ENCODE measurements at places on chromosomes 7 and 10.

DNA sequence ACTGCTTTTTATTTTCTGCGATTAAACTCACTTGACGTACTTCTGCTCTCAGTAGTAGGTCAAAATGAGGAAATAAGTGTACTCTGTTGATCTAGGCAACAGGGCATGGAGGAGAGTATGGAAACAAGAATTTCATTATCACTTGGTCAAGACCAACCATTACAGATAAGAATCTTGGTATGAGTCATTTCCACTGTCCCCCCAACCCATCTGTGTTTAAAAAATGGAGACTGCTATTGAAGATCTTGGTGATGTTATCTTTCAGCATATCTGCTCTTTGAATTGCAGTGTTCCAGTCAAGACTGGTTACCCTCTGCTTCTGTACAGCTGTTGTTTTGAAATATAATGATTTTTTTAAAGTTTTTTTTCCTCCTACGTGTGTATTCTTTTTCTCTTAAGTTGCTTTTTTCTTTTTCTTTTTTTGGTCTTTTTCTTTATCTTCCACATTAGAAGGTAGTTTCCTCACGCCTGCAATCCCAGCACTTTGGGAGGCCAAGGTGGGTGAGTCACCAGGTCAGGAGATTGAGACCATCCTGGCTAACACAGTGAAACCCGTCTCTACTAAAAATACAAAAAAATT is 11.7 kb downstream of the STAM start:
- no peak for DNase-seq

DNA sequence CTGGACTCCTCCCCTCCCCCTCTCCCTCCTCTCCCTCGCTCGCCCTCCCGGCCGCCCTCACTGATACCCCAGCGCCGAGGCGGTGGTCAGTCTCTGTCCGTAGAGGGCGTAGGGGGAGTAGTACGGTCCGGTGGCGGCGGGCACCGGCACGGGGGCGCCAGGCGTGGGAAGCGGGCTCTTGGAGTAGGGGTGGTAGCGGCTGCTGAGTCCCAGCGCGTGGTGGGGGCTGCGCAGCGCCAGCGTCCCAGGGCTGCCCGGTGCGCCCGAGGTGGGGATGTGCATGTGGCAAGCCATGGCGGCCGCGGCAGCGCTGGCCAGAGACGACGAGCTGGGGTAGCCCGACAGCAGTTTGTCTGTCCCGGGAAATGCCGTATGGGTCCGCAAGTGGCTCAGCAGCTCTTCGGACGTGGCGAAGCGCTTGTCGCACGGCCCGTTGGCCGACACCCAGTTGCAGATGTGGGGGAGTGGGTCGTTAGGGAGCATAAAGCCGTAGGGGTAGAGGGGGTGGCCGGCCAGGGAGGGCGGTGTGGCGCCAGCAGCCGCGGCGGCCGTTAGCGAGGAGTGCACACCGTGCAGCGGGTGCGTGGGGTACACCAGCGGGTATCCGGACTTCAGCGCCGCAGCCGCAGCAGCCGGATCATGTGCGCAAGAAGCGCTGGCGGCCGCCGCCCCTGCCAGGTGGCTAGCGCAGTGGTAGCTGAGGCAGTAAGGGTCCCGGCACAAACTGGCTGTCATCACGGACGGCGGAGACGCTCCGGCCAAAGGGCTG is 2.7 kb downstream of the ZNF503 start:
- no peak for DNase-seq

DNA sequence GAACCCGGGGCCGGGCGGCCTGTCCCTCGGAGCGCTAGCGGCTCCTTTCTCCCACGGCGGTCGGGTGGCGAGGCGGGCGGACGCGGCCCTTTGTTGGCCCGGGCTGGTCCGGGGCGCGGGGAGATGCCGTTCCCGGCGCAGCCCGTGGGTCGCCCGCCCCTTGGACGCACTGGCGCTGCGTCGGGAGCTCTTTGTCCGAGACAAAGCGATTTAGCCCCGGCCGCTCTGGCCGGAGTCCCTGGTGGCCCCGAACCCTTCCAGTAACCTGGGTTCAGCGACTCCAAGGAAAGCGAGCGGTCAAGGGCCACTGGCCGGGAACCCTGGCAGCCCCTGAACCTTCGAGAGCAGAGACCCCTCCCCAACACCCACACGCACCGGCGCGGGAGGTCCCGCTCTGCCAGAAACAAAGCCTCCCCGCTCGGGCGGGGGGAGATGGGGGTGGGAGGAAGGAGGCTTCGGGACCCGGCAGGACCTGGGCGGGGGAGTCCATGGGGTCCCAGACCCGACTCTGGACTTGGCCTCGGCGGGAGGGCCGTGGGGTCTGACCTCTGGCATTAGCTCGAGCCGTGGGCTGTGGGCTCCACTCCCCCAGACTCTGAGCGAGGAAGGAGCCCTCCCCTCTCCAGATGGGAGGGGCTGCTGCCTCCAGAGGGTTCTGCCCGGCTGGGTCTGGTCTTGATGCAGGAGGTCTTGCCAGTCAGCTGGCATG is 836 bp downstream of the DPYSL4 start:
- DNase-seq, result no peak

GRCh38 chr7:14905764-14906163 is 3.2 kb upstream of the DGKB start:
- no peak for DNase-seq

GRCh38 chr7:96781919-96782318 is 72.3 kb upstream of the SEM1 start:
- no peak for DNase-seq

DNA sequence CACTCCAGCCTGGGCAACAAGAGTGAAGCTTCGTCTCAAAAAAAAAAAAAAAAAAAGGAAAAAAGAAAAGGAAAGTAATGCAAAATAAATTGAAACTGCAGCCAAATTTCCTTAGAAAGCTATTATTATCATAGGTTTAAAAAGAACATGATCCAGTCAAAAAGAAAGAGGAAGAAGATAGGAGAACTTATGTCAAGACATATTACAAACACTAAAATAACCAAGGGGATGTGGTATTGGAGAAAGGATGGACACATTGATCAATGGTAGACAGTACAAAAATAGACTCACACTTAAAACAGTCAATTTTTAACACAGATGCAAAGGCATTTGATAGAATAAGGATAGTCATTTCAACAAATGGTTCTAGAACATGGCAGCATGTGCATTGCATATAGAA is 27.3 kb upstream of the PFKP start:
- DNase-seq, result no peak

DNA sequence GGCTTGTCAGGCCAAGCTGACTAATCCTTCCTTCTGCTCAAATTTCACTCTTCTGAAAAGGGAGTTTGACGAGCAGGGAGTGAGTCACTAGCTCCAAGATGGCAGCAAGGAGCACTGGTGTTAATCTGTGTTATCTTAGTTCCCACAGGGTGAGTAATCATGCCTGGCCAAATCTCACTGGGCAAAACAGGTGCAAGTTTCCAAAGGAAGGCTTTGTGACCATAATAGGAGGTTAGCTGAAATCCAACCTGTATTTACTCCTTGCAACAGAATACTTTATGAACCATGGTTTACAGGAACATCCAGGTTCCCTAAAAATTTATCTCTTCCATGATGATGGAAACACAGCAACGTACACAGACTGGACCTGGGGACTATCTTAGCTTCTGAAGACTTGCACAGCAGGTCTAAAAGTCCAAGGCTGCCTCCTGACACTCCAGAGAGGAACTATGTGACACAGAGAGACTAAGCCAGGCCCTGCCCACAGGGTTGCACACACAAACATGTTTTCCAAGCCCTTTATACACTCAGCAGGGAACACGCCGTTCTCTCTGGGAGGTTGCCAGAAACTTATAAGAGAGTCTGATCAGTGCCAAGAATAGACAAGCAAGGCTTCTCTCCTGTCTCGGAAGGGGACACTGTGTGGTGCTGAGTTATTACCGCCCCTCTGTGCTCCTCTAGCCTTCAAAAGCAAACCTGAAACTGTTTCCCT is 46.3 kb downstream of the PDK4 start:
- DNase-seq, result no peak

GRCh38 chr10:77741746-77742145 is 104.1 kb upstream of the KCNMA1 start:
- DNase-seq, result no peak

GRCh38 chr7:92447345-92448204 is at the start of gene GATAD1:
TSS of gene GATAD1 (plus strand) at chr7:92447482. CDS start at chr7:92447730, 248 bp downstream.
- DNase-seq, result peak; percentile 84

DNA sequence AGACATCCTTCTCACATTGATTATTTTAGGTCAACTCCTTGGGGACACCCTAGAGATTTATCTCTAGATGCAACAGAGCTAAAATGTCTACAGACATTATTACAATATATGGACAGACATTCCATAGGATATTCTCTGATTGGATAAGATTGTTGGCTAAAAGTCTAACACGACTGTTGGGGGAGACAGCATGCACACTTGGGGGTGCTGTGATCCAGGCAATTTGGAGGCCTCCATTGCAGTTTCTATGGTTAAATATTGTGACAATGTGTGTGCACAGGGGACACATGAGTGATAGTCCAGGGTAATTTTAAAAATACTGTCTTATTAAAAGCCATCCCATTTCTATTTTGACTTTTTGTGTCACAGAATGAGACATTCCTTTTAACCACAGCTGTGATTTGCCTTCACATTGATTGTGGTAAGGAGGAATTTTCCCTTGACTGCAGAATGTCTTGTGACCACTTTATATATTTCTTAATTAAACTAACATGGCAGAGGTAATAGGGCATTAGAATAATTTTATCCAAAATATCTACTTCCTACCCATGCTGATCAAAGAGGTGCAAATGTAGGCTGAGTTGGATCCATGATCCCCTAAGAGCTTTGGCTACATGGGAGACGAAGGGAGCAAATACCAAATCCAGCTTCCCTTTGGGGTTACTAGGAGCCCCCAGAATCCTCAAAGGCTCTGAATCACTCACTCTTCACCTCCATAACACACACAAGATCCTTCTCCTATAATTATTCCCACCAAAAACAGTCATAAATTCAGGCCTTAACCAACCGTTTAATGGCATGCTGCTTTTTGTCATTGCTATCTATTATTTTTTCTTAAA is 7.3 kb downstream of the TFPI2 start:
- DNase-seq, result no peak

- no peak for DNase-seq
These were observed 27.0 kb upstream of the ZNF862 start for GRCh38 chr7:149811221-149811620.

- DNase-seq, result no peak
These were observed 213.1 kb downstream of the ELFN1 start for GRCh38 chr7:1883031-1883761.

GRCh38 chr10:79943871-79944270 is 5.0 kb downstream of the SFTPD start:
- no peak for DNase-seq

GRCh38 chr7:17952387-17952786 is 12.1 kb upstream of the SNX13 start:
- DNase-seq, result no peak

- DNase-seq, result no peak
These were observed 17.2 kb downstream of the TBXAS1 start for GRCh38 chr7:139846297-139846696.

GRCh38 chr7:17472939-17473338 is 174.5 kb downstream of the AHR start:
- no peak for DNase-seq

GRCh38 chr10:118012952-118013525 is 33.7 kb downstream of the RAB11FIP2 start:
- DNase-seq, result no peak

GRCh38 chr7:157538321-157538720 is 201.5 kb downstream of the DNAJB6 start:
- no peak for DNase-seq

DNA sequence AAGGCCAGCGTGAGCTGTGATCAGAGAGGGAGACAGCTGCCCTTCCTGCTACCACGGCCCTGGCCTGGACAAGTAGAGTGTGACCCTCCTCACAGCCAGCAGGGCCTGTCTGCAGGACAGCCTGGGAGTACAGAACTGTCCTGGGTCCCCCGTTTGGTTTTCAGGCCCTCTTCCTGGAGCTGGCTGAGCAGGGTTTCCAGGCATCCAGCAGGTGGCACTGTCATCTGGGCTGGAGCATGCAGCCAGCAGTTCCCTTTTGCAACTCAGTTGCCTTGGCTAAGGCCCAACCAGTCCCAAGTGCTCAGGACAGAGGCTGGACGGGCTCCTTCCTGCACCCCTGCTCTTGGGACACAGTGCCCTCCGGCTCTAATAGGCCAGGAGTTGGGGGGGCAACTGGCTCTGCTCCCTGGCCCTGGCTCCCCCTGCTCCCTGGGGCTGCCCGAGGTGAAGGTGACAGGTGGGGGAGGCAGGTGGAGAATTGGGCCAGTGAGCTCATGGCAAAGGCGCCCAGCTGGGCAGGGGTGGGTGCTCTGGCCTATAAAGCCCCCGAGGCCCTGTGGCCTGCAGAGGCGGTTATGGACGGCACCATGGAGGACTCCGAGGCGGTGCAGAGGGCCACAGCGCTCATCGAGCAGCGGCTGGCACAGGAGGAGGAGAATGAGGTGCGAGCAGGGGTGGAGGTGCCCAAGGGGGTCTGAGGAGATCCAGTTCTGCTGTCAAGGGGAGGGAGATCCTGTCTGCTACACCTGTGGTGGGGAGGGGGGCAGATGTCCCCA is at the start of gene ANKRD2:
Gene ANKRD2 (plus strand): TSS at position 566 of the 776 bp plus-strand sequence. CDS start 10 bp downstream, at position 576.
- DNase-seq, result peak; percentile 31

DNA sequence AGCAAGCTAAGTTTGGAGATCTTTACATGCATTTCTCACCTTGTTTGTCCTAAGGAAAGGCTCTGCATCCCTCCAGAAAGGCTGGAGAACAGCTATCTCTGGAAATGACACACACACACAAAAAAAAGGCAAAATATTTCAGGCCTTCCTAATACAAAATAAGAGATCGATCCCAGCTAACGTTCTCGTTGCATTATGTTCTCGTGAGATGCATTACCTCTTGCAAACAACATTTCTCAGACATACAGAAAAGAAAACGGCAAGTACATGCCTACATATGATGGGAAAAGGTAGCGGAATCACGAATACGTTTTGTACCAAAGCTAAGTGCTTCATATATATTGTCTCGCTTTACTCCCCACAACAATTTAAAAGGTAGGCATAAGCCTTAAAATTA is 488 bp downstream of the MTERF1 start:
- DNase-seq, result no peak

GRCh38 chr7:150756858-150757257 is 19.6 kb downstream of the GIMAP5 start:
- no peak for DNase-seq

DNA sequence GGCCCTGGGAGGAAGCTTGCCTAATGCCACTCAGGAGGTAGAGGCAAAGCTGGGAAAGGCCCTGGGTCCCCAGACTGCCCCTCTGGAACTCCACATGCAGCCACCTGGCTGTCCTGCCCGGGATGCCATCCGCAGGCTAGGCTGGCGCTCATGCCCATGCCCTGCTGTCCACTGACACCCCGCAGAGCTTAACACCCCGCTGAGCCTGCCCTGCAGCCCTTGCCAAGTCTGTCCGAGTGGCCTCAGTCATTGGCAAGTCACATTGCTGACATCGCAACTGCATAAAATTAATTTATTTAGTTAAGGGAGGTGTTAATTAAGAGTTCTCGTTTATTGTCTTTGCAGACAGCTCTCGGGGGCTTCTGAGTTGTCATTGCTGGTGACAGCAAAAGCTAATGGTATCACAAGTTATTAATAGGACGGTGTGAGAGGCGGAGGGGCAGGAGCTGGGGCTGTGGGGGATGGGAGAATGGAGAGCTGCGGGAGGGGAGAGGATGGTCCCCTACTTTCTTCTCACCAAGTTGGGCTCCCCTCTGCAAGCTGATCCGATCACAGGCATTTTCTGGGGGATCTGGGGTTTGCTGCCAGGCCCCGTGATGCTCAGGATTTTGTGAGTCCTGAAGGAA is 55.6 kb upstream of the PCBD1 start:
- no peak for DNase-seq

Data from stimulated activated CD4-positive, alpha-beta T cell treated with anti-CD3 and anti-CD28 coated beads, Interleukin-12 subunit alpha, Interleukin-12 subunit beta, amount 100 ng/mL, for 48 hours (primary cell).